CD4-positive, CD25-positive, alpha-beta regulatory T cell (primary cell): ENCODE measurements at places on chromosomes 2 and 18.
A peak's percentile ranks its signal among the peaks of the same experiment; 100 is the strongest.

GRCh38 chr2:70855667-70856066 lies 20.1 kb upstream of the CD207 start:
- H3K27ac ChIP-seq, result no peak overlapping the region
- H3K4me3 ChIP-seq, result no peak overlapping the region
- no peak for DNase-seq
- peaks cover 10% of the 10 kb centered on the region for H3K27me3 ChIP-seq

DNA sequence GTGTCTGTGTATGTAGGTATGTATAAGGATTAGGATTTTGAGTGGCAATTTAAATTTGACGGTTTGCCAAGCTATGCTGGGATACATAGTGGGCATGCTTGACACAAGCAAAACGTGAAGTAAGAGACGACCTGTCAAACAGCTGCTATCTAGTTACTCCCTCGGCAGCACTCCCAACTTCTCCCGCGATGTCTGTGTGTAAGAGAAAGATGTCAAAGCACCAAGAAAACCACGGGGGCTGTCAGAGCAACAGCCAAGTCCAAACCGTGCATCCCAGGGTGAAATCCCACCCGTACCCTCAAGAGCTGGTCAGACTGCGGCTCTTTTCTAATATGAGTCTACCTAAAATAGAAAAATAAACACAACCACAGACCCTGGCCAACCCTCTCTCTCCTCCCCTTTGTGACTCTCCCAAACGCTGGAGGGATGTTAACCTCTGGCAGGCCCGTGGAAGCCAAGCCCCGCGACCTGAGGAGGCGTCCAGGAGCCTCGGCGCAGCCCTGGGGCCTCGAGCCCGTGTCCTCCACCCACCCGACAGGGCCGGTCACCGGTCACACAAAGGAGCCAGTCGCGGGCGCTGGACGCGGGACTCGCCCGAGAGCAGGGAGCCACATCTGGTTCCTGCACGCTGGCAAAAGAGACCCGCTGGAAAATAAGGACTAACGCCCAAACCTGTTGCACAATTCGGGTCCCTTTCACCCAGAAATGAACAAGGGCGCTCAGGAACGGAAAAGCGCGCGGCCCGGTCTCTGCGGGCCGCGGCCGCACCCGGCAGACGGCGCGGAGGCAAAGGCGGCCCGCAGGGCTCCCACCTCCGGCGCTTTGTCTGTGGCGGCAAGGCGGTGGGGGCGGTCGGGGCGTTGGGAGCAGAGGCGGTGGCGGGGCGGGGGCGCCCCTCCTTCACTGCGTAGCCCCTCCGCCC lies 925 bp downstream of the SESTD1 start:
- peak; percentile 3 for DNase-seq
- H3K27ac ChIP-seq, result no peak overlapping the region
- peak overlapping the region; percentile 77 for H3K4me3 ChIP-seq

GRCh38 chr2:85734015-85734414 lies 19.8 kb upstream of the ATOH8 start:
- no peaks in the 10 kb centered on the region for H3K36me3 ChIP-seq
- H3K27me3 ChIP-seq, result peaks cover under 1% of the 10 kb centered on the region
- peaks cover 2% of the 10 kb centered on the region for H3K4me1 ChIP-seq
- H3K27ac ChIP-seq, result no peak overlapping the region

- H3K4me1 ChIP-seq, result no peaks in the 10 kb centered on the region
- no peaks in the 10 kb centered on the region for H3K27me3 ChIP-seq
- H3K4me3 ChIP-seq, result no peak overlapping the region
- no peak overlapping the region for H3K27ac ChIP-seq
These were observed 17.5 kb downstream of the YPEL5 start for GRCh38 chr2:30164131-30164925.

GRCh38 chr2:11123856-11124759 lies 31.2 kb upstream of the SLC66A3 start:
- H3K4me3 ChIP-seq, result no peak overlapping the region
- no peaks in the 10 kb centered on the region for H3K27me3 ChIP-seq
- no peaks in the 10 kb centered on the region for H3K4me1 ChIP-seq
- H3K36me3 ChIP-seq, result no peaks in the 10 kb centered on the region
- DNase-seq, result peak; percentile 57
- no peak overlapping the region for H3K27ac ChIP-seq

DNA sequence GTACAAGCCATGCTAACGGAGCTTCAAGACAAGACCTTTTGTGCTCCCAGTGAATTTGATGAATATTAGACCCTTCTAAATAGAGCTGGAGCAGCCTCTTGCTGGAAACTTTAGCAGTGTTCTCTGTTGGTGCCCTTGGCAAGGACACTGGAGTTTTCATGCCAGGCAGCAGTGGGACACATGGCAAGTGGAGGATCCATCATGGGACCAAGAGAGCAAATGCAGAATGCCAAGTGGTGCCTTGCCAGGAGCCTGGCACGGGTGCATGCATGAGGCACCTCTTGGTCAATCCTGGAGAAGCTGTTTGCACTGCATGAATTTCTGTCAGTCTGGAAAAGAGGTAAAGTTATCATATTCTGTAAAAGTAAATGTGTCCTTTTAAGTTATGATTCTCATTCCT lies 59.1 kb downstream of the NETO1 start:
- no peaks in the 10 kb centered on the region for H3K4me1 ChIP-seq
- DNase-seq, result no peak
- no peak overlapping the region for H3K4me3 ChIP-seq
- no peaks in the 10 kb centered on the region for H3K36me3 ChIP-seq
- no peaks in the 10 kb centered on the region for H3K27me3 ChIP-seq

DNA sequence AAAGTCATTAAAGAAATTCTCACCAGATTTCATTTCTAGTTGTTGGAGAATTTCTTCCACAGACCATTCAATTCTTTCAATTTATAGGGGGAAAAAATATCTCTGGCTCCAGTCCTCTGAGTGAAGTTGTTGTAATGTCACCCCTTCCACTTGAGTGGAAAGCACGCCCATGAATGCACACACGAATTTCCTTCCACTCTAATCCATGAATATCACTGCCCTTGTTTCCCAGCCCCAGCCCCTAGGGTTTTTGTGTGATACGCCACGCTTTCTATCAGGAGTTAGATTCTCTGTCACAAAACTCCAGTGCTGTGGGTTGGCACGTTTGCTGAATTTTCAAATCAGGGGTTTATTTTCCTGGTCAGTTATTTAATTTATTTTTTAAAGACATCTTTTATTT lies 38.1 kb downstream of the CDCA7 start:
- DNase-seq, result no peak
- no peaks in the 10 kb centered on the region for H3K36me3 ChIP-seq
